ENCODE measurements at places on chromosomes 3 and 15.

DNA sequence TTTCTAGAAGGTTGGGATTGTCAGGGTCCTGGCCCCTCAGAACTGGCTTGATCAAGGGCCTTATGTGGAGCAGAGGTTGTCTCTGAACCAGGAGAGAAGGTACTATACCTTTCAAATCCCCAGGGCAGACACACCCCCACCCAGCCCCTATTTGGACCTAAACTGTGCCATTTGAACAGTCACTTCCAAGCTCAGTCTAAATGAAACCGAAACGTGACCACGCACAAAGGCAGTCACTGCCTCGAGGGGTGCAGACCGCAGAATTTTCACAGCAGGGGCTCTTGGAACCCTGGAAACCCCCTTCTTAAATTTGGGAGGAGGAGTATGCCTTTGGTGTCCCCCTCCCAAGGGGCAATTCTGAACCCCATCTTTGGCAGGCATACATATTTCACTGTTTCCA, 53.7 kb downstream of the GRIP2 start:
- no peak for DNase-seq

- DNase-seq = no peak
These were observed 226.4 kb upstream of the CTDSPL start for GRCh38 chr3:37635251-37635650.

DNA sequence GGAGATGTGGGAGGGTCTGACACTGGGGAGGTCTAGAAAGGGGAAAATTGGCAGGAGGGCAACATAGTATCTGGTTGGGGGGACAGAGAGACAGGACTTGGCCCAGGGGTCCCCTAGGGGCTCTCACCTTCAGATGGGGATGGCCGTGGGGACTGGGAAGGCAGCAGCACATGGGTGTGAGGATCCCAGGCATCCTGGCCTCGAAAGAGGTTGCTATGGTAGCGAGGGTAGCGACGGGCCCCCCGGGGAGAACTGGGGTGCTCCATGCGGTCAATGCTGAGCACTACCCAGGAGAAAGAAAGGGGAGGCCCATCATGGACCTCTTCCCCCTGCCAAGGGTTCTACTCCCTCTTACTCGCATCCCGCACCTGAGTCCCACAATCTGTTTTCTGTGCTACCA, 12.5 kb upstream of the SLC26A6 start:
- DNase-seq = no peak

DNA sequence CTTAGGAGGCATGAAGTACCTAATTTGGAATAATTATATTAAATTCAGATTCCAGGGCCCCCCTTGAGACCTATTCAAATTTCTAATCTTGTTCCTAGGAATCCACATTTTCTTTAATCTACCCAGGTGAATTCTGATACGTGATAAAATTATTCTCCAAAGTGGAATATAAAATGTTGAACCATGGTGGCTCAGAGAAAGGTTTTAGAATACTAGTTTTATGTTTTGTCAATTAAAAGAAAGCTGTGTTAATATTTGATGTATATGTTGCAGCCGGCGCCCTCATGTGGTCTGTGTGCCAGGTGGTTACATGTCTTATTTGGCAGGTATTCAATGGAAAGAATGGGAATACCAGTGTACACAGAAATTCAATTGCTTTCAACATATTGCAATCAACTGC, 321.8 kb downstream of the FEZF2 start:
- DNase-seq = no peak

- no peak for DNase-seq
These were observed 53.3 kb downstream of the TIPARP start for GRCh38 chr3:156727519-156728205.

- DNase-seq = no peak
These were observed 109.3 kb downstream of the OXNAD1 start for GRCh38 chr3:16374047-16374934.

DNA sequence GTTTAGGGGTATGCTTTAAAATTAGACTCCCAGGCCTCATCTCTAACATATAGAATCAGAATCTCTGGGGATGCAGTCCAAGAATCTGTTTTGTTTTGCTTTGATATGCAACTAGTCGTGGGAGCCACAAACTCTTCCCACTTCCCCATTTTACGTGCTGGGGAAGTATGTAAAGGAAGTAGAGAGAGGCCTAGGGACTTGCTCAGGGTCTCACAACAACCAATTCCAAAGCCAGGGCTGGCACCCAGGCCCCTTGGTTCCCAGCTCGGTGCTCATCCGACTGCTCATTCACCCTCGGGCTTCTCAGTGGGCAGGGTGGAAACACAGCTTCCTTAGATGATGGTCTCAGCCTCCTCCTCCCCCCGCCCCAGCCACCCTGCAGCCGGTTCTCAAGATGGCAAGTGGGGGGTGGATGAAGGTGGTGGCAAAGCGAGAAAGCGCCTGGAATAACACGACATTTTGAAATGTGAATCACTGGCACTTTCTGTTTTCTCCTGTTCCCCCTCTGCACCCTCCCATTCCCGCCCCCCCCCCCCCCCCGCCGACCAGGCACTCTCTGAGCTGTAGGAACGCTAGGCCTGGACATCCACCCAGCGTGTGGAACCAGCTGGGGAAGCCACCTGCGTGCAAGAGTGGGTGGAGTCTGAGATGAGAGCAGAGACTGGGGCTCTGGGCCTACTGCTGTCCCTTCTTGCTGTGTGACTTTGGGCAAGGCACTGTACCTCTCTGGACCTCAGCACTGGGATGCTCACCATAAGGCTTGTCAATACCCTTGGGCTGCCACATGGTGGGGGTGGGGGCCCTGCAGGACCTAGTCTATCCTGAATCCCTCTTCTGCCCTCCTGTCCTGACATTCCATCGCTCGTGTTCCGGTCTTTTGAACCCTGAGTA, 214.5 kb downstream of the RPLP1 start:
- DNase-seq = no peak

DNA sequence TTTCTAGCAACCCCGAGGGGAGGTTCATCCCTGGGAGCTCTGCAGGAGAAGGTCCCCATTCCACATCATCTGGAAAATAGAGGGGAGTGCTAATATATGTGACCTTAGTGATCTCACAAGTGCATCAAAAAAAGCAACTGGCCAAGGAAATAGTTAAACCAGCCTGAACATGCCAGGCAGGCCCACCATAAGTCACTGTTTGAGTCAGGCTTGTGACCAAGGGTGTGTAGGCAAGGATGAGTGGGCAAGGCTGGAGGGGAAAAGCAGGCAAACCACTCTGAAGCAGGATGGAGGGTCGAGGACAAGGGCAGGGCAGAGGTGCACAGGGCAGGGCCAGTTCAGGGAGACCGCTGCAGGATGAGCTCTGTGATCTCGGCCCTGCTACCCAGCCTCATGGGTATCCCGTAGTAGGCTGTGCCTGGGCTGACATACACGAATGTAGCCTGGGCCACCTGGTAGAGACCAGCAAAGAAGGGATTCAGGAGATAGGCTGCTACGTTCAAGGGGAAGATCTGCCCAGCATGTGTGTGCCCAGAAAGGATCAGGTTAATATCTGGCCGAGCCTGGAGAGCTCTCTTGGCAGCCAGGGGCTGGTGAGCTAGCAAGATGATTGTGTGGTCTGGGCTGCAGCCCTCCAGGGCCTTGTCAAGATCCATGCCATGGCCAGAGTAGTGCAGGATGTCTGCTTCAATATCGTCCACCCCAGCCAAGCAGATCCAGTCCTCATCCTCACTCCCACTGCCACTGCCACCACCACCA, 4.3 kb downstream of the GLB1 start:
- DNase-seq = no peak

DNA sequence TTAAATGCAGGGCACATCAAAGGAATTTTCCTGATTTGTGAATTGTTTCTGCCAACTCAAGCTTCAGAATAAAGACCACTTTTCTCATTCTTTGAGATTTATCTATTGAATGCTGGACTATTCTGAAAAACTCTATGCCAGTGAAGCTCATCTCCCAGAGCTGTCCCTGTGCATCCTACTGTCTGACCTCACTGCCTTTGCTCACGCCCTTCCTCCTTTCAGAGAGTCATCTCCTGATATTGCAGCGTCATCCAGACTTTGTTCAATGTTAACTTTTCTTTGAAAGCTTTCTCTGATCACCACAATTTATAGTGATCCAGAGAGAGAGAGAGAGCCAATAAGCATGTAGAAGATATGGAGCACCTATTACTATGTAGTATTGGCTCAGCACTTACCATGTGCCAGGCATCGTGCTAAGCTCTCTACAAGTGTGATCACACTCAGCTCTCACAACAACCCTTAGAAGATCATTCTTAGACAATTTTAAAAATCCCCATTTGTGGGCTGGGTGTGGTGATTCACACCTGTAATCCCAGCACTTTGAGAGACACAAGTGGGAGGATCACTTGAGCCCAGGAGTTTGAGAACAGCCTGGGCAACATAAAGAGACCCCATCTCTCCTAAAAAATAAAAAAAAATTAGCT, 30.2 kb upstream of the TLE3 start:
- DNase-seq = no peak

GRCh38 chr3:69016901-69017300, 3.4 kb upstream of the EOGT start:
- no peak for DNase-seq

- no peak for DNase-seq
These were observed at the start of gene HCLS1 for GRCh38 chr3:121660356-121661171. HCLS1 (minus strand) TSS chr3:121660903; CDS start chr3:121658347, 2,556 bp downstream.

GRCh38 chr15:31525988-31526665, 199.5 kb downstream of the KLF13 start:
- no peak for DNase-seq

GRCh38 chr15:101436526-101436925, 53.0 kb downstream of the PCSK6 start:
- DNase-seq = no peak

DNA sequence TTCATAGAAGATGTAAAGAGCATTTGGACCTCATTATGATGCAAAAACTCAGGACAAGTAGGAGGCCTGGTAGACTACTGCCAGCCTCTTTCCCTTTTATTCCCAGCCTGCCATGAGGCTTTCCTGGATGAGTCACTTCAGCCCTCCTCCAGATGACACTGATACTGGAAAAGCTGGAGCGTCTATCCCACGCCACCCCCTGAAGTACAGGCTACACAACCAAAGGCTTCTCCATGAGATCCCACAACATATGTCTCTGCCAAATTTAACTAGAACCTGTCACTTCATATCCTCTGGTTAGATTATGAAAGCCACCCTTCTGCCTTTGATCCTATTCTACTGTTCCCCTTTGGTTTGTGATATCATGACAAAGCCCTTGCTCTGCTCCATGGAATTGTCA, 56.1 kb upstream of the CPNE4 start:
- no peak for DNase-seq

GRCh38 chr3:50237133-50237651, 1.2 kb downstream of the GNAI2 start:
- DNase-seq = no peak

- DNase-seq = no peak
These were observed 68.0 kb downstream of the FNDC3B start for GRCh38 chr3:172107403-172107802.

DNA sequence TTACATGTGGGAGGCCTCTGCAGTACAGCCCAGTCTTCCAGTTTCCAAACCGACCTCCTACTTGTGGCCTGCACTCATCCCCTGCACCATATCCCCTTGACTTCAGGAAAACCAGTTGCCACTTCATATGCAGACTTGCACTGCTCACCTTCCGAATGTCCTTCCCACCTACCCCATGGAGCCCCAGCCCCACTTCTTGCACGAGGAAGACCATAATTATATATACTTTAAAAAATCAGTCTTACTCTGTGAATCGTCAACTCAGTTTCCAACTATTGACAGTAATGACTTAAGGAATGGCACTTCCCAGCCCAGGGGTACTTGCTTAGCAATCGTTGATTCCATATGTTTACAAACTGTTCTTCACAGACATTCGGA, 136.1 kb downstream of the OPA1 start:
- no peak for DNase-seq

DNA sequence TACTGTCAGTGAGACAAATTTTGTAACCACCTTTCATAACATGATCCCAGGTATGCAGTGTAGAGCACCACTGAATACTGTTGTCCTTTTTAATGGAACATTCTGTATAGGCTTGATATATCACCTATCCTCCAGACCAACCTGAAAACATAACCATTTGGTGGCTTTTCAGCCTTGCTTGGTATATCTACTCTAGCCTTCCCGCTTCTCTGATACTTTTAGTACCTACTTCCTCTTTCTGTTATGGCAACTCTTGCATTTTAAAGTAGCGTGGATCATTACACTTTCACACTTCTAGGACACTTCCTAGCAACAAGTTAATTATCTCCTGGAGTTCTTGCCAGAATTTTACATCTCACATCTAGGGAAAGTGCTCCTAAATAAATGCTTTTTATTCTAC, 226.6 kb upstream of the ROBO1 start:
- DNase-seq = no peak

GRCh38 chr15:61715082-61715481, 345.2 kb downstream of the VPS13C start:
- DNase-seq = no peak

- DNase-seq = no peak
These were observed 125.9 kb upstream of the HES1 start for GRCh38 chr3:194009892-194010533.

DNA sequence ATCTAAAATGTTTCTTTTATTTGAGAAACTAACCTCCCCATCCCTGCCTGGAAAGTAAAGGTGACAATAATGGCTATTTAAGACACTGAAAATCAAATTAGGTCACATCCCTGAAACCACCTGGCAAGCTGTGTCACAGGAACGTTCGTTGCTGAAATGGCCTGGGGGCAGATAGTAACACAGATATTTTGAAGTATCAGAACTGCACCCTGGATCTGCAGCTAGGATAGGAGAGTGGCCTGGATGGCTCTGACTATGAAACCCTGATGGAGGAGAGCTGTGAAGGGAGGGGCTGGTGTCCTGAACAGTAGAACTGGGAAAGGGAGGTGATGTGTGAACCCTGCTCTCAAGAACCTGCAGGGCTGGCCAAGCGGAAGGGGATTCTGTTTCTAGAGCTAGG, 648.3 kb upstream of the CFAP20DC start:
- DNase-seq = no peak

DNA sequence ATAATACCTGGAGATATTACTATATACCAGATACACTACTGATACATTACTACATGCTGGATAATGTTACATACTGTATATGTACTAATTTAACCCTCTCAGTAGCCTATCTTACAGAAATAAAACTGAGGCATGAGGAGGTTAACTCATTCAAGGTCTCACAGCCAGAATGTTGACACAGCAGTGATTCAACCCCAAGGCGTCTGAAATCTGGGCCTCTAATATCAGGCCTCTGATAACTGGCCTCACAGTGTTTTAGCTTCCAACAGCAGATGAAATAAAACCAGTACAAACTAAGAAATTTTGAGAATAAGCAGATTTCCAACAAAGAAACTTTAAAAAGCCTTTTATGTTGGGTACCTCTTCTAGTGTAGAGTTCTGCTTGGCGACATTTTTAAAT, 23.4 kb downstream of the DZIP1L start:
- DNase-seq = no peak

- no peak for DNase-seq
These were observed 28.5 kb upstream of the SPTBN5 start for GRCh38 chr15:41922353-41922752.

Data from cerebellar nuclear complex (tissue), 1 donor.